ENCODE measurements at places on chromosomes 5 and 9. TPM values are rescaled to one million over a fixed set of nuclear protein-coding genes. Genes with fewer than 3 reads are reported as not detected.

QRFP gene
- total RNA-seq, result not detected

GHR gene
- total RNA-seq, result 0.28 TPM

MRPL41 gene
- total RNA-seq, result 74.5 TPM

AGXT2 gene
- total RNA-seq, result not detected

DNA sequence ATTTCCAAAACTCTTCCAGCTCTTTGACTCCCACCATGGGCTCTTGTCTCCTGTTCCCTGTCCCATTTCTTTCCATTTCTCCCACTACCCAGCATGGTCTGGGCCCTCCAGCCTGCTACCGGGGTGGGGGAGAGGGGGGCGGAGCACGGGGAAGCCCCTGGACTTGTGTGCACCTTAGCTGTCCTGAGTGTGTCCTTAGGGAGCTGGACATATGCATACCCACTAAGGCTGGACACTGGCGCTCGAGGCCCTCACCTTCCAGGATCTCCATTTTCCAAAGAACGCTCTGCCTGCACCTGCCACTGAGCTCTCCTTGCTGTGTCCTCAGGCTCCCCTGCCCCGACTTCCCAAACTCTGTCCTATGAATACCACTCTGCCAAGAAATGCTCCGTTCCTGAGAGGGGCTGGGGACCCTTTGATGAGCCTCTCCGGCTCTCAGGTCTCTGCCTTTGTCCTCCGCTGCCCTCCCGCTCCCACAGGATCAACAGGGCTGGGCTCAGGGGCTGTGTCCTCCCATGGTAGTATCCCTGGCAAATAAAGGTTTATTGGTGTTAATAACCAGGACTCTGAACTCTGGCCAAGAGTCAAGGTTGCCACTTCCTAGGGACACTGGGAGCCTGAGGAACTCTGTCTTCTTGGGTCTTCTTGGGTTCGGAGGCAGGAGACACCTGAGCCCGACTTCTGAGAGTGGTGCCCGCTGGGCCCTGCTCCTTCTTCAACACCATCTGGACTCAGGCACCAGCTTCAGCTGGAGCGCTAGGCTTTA, 831 bp upstream of the SHROOM1 start:
- peak; percentile 41 for DNase-seq

- no peak for DNase-seq
Measured at GRCh38 chr9:98150164-98150563, 31.1 kb upstream of the TRIM14 start.

DNA sequence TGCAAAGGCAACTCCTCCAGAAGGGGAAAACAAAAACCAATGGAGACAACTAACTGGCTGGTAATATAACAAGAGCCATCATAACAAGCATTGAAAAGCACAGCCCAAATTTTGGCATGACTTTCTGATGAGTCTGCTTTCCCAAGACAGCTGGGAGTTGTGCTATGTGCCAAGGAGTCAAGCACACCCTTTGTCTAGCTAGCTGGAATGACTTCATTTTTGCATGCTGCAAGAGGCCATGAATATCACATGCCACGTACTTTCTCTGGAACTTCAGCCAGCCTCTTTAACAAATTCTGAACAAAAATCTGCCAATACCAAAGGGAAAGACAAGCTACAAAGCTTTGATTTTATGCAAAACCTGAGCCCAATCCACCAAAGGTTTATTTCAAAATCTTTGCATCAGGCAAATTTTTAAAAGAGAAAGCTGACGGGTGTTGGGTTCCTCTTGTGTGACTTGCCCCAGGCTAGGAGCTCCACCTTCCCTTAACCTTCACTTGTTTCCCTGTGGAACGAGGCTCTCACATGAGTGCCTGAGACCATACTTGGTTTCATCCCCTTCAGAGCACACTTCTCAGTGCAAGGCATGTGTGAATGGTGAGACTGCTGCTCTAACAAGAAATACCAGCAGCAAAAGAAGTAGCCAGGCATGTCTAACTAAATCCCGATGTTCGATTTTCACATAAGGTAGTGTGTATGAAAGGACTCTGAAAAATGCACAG, 47.3 kb downstream of the S1PR3 start:
- DNase-seq, result no peak

DNA sequence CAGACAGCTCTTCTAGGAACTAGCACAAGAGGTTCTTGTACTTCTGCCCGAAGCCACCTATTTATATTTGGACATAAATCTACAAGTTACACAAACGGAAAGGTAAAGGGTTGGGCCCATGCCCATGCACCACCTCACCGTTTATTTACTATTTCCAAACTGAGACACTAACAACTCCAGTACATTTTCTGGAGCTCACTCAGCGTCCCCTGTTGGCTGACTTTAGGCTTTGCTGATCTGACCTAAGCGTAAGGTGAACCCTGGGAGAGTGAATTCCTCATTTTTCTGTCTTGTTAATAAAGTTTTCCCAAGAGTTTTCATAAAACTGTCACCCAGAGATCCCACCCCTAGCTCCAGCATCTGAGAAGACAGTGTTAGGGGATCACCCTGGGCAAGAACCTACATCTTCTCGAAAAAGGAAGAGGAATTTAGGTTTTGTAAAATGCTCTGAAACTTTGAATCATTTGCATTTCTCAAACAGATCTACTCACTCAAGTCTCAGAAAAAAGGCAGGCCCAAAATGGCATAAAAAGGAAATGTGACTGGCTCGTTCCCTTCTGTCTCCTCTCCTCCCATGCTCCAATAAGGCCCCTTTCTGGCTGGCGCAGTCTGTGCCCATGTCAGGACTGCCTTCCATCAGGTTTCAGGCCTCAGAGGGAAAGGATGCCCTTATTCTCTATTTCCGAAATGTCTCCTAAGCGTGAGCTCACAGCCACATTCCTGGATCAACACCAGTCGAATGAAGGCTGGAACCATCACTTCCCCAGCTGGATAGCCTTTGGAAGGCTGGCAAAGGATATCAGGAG, 201.3 kb downstream of the FANCC start:
- peak; percentile 55 for DNase-seq
